Tibial nerve (tissue), 4 donors: ENCODE measurements at places on chromosomes 5 and 9. TPM values are rescaled to one million over a fixed set of nuclear protein-coding genes. Genes with fewer than 3 reads are reported as not detected.

DNA sequence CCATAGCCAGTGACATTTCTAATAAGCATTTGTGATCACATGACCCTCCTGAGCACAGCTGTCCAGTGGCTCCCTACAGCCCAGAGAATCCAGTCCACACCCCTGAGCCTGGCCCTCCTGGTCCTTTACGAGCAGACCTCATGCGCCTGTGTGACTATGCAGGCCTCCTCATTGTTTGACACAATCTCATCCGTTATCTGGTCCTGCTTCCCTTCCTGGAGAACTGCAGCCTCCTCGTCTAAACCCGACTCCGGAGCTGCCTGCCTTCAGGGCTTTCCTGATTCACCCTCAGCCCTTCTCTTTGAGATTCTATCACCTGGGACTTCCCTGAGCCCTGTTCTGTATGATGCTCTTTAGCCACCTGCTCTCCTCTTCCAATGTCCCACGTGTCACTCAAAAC, 79.7 kb downstream of the GPR21 start:
- no peak for DNase-seq

DNA sequence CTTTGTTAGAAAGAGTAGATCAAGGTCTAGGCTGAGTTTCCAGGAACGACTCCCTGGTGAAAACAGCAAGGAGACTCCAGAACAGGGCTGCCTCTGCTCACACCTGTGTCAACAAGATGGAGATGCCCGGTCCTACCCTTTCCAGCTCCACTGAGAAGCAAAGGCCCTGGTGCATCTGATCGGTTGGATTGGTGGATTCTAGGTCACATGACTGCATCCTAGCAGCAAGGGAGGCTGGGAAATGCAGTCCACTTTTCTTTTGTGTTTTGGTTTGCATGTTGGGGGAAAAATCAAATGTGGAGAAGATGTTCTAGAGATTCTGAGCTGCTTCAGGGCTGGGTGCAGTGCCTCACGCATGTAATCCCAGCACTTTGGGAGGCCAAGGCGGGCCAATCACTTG, 82.0 kb upstream of the TRIO start:
- DNase-seq: no peak

DNA sequence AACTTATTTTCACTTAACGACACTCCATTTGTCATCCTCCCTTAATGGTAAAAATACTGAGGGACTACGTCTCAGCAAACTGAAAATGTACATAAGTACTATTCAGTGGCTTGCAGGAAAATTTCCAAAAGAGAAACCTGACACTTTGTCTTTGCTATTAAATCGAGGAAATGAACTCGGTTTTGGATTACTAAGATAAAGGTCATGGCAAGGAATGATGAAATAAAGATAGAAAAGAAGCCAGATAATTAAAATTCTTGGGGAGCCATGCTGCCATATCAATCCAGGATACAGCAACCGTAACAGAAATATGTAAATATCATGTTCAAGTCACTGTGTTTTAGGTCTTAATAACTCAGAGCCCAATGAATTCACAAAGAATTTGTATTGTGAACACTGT, 647.8 kb downstream of the CDH9 start:
- DNase-seq: no peak

The SOX30 gene
- total RNA-seq: not detected

GRCh38 chr5:159905496-159905895, 10.8 kb upstream of the ADRA1B start:
- no peak for DNase-seq

- no peak for DNase-seq
Measured at GRCh38 chr9:36576866-36577265, 4.2 kb downstream of the MELK start.
